EH (cell line): ENCODE measurements at places on chromosomes 3 and 15.

GRCh38 chr15:99348412-99348811 is 97.1 kb downstream of the LRRC28 start:
- DNase-seq = no peak

DNA sequence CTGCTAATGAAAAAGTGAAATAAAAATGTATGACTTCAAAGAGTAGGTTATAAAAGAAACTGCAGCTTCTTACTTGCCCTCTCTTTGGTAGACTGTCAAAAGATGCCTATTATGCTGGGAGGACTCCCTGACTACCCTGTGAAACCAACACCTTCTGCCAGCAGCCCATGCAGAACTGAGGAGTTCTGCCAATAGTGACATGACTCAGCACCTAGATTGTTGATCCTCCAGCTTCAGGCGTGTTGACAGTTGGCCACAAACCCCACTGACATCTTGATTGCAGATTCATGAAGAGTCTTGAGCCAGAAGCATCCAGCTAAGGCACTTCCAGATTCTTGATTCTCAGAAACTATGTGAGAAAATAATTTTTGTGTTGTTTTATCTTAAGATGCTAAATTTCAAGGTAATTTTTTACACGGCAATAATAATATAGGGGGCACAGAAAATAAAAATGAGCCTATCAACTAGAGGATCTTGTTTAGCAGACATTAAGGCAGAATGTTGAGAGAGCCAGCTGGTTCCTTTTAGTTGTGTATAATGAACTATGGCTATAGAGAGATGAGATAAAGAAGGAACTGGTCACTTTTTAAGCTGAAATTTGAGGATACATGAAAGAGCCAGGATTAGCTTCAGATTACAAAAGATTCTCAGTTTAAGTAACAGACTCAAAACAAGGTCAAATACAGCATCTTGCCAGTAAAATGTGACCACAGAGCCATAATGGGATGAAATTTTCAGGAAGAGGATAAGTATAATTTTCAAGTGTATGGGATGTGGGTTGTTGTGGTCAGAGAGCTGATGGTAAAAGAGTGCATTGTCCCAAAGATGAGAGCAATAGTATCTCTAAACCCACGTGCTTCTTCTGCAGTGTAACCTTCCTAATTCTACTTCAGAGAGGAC is 588.7 kb upstream of the CBLB start:
- DNase-seq = peak; percentile 91

GRCh38 chr3:160686955-160687535 is 10.1 kb downstream of the ARL14 start:
- DNase-seq = peak; percentile 51

DNA sequence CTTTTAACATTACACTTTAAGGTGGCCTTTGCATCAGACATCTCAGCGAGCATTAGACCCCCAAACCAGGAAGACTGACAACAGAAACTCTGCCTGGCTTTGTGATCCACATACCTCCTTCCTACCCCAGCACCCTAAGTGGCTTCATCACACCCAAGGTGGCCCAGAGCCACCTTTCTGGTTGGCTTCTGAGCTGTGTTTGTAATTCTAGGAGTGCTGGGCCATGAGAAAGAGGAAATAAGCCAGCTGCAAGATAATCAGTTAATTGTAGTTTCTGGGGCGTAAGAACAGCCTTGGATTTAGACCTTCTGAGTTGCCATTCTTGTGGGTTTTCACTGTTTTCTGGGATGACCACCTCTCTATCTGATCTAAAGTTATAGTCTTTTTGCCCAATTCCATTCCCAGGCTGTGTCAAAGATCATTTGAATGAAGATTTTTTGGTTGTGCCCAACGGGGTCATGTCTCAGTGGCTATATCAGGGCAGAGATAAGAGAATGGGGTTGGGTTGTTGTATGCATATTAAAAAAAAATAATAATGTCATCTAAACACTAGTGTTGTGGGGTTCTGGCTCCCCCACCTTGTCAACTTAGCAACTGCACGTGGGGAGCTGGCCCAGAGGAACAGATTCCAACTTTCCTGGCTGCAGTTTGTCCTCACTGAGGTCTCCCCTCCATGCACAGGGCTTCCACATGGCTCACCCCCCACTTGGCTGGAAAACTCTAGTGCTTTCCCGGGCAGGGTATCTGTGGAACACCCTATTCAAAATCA is 234.8 kb upstream of the WNT5A start:
- peak; percentile 57 for DNase-seq

GRCh38 chr15:95635666-95636065 is 694.8 kb upstream of the NR2F2 start:
- no peak for DNase-seq

DNA sequence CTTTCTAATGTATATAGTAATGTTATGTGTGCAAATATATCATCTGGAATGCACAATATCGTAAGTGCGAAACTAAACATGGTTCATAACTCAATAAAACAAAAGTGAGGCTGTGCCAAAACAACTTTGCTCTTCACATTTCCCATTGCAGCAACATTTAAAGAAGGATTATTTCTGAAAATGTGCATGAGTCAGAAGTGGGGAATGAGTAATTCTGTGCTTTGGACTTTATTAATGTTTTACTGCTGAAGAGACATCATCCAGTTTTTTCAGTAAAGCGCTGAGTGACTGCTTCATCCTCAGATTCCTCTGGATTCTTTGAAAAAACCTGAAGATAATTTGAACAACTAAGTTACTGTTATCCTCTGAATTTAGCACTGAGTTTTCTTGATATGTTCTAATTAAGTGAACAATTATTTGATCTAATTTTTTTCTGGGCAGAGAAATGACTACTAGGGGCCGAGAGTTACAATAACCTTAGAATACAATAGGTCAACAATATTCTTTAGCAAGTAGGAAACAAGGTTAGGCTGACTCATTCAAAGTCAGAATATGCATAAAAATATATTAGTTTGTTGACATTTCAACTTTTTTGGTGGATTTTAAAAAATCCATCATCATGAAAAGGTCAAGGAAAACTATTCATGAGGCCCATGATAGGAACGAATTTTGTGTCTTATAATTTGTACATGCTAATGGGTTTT is 20.0 kb upstream of the PLCL2 start:
- peak; percentile 86 for DNase-seq

DNA sequence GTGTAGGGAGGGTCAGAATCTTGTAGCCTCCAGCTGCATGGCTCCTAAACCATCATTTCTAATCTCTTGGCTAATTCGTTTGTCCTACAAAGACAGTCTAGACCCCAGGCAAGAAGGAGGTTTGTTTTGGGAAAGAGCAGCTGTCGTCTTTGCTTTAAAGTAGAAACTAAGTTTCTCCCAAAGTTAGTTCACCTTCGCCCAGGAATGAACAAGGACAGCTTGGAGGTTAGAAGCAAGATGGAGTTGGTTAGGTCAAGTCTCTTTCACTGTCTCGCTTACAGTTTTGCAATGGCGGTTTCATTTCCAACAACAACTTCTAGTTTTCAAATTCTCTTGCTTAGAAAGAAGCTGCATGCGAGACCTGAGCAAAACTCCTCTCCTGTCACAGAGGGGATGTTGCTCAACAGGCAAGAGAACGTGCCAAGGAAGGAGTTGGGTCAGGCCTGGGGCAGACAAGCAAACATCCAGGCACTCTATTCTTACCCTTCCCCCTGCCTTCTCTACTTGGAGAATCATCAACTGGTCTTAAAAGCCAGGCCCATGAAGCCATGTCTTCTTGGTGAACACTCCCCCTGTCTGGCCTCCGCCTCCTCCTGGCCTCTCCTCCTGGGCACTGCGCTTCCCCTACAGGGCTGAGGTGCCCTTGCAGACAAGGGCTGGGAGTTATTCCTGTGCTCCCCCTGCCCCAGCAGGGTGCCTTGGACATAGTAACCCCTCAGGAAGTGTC is 57.6 kb downstream of the TMEM44 start:
- DNase-seq = peak; percentile 64

- peak; percentile 41 for DNase-seq
Observed at GRCh38 chr15:76996526-76997401, 1.8 kb downstream of the PSTPIP1 start.

DNA sequence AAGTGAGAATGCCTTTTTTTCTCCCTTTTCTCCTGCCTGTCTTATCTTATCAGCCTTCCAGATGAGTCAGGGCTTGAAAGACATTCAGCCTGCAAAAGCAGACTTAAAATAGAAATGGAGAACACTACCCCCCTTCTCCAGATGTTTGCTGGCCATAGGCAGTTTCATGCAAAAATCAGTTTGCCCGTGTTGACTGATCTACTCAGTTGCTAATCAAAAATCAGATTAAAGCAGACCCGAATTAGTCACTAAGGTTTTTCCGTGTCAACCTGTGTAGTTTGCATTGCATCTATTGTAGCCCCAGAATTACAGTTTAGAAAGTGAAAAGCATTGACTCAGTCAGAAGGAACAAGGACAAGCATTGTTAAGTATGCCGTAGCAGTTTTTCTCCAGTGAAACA is 56.2 kb downstream of the IL5RA start:
- DNase-seq = no peak

DNA sequence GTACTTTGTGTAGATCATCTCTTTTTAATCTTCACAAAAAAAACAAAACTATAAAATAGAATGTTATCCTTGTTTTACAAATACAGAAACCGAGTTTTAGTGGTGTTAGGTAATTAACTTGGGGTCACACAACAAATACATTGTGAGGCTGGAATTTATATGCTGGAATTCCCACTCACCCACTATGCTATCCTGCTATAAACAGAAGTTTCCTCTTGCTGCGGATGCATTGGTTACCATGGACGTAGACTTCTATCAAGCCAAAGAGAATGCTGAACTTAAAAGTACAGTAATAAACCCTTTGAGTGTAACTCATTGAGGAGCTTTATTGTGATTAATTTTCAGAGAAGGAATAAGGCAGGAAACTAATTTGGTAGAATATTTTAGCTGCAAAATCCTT is 9.2 kb downstream of the SNAP23 start:
- no peak for DNase-seq

DNA sequence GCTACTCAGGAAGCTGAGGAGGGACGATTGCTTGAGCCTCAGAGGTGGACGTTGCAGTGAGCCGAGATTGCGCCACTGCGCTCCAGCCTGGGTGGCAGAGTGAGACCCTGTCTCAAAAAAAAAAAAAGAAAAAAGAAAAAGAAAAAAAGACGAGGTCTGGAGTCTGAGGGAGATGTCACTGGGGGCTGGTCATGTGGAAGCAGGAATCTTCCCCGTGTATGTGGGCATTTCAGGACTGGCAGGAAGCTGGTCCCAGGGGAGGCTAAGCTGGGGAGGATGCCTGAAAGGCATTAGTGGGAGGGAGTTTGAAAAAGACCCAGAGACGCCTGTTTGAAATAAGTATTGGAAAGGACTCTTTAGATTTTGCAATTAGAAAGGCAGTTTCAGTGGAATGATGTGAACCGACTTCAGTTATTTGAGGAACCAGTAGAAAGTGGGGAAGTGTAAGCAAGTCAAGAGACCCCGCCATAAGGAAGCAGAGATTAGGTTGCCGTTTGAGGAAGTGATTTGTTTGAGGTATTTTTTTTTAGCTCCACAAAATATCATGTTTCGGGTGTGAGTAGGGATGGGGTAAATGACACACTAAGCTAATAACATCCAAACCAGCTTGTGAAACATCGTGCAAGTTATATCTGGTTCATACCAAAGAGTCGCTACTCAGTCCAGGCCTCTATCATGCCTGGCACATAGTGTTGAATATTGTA is 55.5 kb downstream of the ST6GAL1 start:
- no peak for DNase-seq

DNA sequence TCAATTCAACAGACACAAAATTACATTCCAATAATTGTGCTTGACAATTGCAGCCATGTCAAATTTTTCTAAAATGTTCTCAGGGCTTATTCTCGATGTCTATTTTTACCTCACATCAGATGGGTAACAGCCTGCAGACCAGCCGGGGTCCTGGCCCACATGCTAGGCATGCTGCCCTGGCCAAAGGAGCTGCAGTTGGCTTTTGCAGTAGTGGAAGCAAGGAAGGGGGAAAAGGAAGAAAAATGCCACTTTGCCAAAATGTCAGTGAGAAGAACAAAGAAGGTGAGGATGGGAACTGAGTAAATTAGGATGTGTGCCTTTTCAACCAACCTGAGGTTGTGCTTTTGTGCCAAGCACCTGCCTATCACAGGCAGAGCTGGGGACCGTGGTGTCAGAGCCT is 161.0 kb downstream of the FOXB1 start:
- DNase-seq = no peak

- DNase-seq = no peak
Observed at GRCh38 chr15:47507221-47507985, 209.9 kb upstream of the SEMA6D start.

DNA sequence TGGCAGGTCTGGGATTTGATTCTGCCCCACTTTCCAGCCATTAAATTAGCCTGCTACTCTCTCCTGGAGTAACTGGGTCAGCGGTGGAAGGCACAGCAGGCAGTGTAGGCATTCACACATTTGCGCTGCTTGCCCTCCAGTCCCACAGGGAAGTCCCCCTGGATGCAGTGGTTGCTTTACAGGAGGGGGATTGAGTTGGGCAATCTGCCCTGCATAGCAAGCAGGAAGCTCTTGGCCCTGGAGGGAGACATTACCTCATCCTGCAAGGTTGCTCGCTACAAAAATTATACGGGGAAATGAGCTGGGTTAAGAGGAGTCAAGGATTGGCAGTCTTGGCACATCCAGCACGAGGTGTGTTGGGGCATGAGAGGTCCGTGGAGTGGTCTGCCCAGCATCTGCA is 14.8 kb downstream of the MCM2 start:
- DNase-seq = no peak

DNA sequence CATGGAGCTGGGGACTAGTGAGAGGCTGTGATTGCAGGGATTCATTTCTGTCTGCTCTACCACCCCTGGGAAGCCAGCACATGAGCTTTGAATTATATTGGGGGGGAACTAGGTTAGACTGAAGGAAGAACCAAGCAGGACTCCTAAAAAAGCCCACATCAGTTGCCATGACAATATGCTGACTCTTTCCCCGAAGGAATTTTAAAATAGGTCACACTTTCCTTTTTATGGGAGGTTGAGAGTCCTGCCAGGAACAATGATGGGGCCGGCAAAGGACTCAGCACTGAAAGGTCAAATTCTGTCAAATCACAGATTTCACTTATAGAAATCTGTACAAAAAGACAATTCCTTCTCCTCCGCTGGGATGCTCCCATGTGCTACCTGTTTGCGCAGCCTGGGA is 130.8 kb downstream of the ZNF621 start:
- DNase-seq = no peak

DNA sequence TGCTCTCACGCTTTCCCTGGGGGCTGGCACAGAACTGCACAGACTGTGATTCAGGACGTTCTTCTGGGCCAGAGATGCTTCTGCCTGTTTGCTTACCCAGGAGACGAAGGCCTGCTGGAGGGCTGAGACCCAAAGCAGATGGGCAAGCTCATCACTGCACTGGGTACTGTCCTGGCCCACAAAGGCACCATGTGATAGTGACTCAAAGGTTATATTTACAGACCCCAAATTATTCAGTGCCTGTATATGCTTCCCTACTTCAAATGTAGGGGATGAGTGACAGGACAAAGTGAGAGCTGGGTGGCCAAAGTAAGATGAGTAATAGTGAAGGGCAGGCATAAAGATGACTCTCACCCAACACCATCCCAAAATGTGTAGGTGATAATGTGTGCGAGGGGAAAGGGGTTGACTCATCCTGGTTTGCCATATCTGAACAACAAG is 127.4 kb downstream of the WDR76 start:
- peak; percentile 18 for DNase-seq

GRCh38 chr3:120081719-120082118 is 12.5 kb downstream of the GSK3B start:
- no peak for DNase-seq
